ENCODE measurements at places on chromosomes 16 and 17.

DNA sequence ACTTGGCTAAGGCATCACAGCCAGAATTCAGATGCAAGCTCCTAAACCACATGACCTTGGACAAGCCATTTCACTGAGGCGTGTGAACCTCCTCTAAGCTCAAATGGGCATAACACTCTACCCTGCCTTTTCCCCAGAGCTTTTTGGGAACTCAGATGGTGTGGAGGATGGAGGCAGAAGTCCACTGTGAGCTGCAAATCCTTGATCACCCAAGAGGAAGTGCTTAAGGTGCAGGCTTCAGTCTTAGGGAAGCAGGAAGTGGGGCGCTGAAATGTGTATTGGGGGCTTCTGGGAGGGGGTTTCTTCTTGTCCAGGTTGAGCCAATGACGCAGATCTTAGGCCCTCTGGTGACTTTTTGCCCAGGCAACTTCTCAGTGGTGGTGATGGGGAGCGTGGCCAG is 12.9 kb downstream of the CIITA start:
- no peak for DNase-seq

DNA sequence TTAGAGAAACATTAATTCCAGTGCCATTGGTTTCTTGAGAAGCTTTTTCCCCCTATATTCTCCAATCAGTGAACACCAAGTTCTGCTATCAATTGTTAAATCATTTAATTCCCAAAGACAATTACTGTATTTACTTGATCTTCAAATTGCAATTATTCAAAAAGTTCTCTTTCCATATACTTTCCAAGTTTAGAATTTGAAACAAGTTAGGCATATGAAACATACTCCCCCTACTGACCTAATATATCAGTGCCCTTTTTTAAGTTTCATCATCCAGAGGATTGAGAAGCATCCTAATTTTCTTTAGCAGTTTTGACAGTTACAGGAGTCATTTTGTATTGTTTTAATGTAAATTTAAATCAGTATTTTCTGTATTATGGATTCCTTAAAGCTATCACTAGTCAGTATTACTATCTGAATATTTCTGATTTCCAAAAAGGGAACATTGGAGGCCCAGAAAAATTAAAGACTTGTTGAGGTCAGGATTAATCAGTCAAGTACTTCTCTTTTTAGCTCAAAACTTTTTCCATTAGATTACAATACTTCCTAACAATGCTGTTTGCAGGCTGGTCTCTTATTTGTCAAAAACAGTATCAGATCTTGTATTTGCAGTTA is 16.3 kb downstream of the MEIOC start:
- DNase-seq, result no peak

DNA sequence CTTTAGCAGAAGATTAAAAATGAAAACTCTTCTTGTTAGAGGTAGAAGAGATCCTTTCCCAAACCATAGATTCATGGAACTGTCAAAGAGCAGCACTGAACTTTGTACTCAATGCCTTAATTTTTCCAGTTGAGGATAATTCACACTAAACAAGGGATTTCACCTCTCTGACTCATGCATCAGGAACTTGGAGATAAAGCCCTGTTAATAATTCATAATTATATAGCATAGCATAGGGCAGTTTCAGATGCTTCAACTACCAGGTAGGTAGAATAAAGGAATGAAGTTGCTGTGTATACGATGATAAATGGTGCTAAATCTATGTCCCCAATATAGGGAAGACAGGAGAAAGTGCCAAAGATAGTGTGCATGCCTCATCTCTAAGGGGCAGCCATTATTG is 450.4 kb downstream of the MAF start:
- no peak for DNase-seq

GRCh38 chr16:23351360-23351759 is 49.3 kb downstream of the SCNN1B start:
- DNase-seq, result no peak

DNA sequence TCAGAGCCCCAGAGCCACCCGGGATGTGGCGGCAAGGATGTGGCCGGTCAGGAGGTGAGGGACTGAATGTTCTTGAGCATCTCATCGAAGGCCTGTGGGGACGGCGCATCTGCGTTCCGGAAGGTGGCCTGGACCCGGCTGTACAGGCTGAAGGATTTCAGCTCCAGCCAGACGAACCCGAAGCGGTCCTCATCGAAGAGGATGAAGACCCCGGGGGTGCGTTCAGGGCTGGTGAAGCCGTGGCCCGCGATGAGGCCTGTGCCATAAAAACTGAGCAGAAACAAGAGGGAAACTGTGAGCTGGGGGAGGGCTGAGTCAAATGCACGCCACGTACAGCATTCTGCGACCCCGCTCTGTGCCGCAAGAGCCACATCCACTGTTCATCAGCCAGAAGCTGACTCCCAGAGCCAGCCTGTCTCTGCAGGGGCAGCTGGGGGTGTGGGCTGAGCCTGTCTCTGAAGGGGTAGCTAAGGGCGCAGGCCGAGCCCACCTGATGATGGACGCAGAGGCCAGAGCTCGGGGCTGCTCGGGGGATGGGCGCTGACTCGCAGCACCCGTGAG is 14.1 kb upstream of the C16orf95 start:
- DNase-seq, result no peak

DNA sequence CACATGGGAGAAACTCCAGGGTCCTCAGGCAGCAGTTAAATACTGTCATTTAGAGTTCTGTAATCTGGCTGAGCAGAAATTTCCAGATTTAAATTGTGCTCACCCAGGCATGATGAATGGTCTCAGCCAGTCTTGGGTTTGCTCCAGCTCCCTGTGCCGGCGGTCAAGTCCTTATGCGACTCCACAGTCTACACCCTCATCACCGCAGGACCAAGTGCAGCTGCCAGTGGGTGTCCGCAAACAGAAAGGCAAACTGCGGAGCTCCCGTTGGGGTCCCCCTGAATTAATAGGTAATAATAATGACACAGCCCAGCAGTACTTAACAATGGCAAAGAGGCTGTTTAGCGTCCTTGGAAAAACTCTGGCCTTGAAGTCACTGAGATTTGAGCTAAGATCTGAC is 3.9 kb upstream of the CACNG4 start:
- DNase-seq, result no peak

DNA sequence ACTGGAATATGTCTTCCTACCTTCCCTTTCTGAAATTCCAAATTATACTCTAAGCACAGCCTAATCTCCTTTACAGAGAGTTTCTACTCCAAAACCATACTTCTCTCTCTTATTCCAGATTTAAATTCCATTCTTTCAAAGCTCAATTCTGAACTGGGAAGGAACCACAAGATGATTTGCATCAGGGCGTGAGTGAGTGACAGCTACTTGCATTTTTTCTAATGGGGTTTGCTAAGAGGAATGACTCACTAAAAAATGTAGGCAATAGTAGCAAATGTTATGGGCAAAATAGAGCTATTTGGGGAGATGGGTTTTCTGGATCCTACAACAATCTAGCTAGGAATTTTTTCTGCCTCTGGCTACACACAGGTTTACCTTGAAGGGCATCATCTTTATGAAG is 244.6 kb upstream of the PSMD7 start:
- DNase-seq, result no peak

DNA sequence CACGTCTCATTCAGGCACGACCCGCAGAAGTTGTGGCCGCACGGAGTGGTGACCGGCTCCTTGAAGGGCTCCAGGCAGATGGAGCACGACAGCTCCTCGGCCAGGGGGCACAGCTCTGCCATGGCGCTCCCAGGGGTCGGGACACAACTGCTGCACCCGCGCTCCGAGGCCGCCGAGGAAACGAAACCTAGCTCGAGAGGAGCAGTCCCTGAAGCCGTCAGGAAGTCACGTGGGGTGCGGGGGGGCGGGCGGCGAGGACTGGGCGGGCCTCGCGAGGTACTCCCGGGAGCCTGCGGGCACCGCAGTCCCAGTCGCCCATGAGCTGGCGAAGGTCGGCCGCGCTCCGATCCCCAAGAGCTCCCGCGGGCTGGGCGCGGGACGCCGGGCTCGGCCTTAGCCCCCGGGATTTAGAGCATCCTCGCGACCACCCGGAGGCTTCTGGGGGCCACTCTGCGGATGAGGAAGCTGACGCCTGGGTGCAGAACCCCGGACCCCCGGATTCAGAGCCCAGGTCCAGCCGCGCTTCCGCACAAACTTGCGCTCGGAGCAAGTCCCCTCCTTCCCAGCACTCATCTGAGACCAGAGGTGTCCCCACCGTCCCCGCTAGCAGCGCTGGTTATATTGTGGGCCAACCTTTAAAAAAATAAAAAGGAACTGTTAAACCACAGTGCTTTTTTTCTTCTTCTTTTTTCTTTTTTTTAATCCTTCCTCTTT is at the start of gene TRIM25:
TSS of gene TRIM25 (minus strand) at position 183 of the 714 bp plus-strand sequence. CDS start at position 122, 61 bp downstream.
- DNase-seq, result peak; percentile 91

- no peak for DNase-seq
Observed at GRCh38 chr17:61786088-61786487, 77.2 kb downstream of the BRIP1 start.

GRCh38 chr16:71338193-71338592 is 20.3 kb upstream of the CALB2 start:
- DNase-seq, result no peak

GRCh38 chr17:56978441-56979090 is 635 bp downstream of the SCPEP1 start:
- no peak for DNase-seq

DNA sequence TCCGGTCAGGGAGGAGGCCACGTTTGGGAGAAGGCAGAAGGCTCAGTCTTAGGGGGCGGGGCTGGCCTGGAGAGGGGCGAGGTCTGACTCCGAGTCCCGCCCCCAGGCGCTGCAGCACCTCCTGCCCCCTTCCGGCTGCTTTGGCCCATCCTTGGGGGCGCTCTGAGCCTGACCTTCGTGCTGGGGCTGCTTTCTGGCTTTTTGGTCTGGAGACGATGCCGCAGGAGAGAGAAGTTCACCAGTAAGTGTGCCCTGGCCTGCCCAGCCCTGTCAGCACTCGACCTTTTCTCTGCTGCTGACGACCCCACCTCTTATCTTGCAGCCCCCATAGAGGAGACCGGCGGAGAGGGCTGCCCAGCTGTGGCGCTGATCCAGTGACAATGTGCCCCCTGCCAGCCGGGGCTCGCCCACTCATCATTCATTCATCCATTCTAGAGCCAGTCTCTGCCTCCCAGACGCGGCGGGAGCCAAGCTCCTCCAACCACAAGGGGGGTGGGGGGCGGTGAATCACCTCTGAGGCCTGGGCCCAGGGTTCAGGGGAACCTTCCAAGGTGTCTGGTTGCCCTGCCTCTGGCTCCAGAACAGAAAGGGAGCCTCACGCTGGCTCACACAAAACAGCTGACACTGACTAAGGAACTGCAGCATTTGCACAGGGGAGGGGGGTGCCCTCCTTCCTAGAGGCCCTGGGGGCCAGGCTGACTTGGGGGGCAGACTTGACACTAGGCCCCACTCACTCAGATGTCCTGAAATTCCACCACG is 1.5 kb downstream of the TNFRSF12A start:
- DNase-seq, result peak; percentile 77

- no peak for DNase-seq
Observed at GRCh38 chr17:6749519-6749918, 6.3 kb upstream of the XAF1 start.

GRCh38 chr16:27202923-27203506 is 311 bp upstream of the KDM8 start:
- DNase-seq, result no peak

- no peak for DNase-seq
Observed at GRCh38 chr17:32515677-32516383, 29.0 kb downstream of the CDK5R1 start.

DNA sequence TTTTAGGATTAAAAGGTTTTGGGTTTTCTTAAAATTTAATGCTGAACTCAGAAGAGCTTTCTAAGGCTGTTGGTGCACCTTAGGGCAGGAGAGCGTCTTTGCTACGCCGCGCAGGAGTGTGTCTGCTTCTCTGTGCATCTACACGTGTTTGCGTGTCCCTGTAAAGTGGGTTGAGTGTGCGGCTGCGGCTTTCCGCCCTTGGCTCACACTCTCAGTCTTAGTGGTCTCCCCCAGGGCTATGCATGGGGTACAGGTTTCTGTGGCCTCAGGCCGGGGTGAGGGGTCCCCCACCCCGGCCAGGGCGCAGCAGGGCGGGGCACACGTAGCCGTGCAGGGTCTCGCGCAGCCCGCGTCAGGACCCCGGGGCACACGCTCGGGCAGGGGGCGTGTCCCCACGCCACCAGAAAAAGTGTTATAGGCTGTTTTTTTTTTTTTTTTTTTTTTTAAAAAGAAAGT is 727 bp upstream of the TENT4B start:
- no peak for DNase-seq

DNA sequence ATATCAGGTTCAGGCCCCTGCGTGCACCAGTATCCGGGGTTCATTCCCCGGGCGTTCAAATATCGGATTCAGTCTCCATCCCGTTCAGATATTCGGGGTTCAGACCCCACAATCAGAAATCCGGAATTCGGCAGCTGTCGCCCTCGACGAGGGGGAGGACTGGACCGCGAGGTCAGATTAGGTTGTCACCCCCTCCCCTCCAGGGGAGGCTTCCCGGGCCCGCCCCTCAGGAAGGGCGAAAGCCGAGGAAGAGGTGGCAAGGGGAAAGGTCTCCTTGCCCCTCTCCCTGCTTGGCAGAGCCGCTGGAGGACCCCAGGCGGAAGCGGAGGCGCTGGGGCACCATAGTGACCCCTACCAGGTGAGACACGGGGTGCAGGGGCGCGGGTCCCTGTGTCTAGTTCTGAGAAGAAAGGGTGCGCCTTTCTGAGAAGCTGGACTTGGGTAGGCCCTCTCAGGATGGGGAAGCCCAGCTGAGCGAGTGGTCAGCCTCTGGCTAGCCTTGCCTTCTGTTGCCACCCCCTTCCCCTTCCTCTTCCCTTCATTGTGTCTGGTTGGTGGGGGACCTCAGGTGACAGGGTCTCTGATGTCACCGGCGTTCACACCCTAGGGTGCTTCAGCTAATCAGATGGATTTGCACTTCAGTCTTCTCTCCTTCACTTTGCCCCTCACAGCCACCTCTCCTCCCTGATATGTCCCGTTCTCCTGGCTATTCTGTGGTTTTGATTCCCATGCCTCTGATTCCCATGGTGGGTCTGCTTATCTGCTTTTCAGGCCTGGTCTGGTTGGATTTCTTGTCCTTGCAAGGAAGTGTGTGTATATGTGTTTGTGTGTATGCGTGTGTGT is 844 bp downstream of the TAOK2 start:
- peak; percentile 15 for DNase-seq

DNA sequence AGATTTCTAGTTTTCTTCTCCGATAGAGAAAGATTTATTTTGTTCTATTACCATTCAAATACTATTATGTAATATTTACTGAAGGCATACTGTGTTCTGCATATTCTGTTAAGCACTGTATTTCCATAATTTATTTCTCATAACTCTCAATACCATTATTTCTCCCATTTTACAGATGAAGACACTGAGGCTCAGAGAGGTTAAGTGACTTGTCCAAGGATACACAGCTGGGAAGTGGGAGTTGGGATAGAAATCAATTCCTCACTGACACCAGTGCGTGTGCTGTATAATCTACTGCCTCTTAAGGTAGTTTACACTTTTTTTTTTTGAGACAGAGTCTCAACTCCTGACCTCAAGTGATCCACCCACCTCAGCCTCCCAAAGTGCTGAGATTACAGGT is 7.4 kb downstream of the NLRC3 start:
- no peak for DNase-seq

GRCh38 chr16:3982216-3982615 is 101.7 kb upstream of the CREBBP start:
- no peak for DNase-seq

GRCh38 chr17:75845058-75845711 is 981 bp upstream of the UNC13D start:
- DNase-seq, result peak; percentile 77

- no peak for DNase-seq
Observed at GRCh38 chr17:75722076-75722475, 817 bp downstream of the ITGB4 start.

GRCh38 chr17:21078016-21078780 is 35.4 kb upstream of the USP22 start:
- no peak for DNase-seq

GRCh38 chr16:59959311-59959710 is 1225.2 kb upstream of the GOT2 start:
- DNase-seq, result no peak

Measured in retina (tissue), 1 donor.